ENCODE measurements at places on chromosomes 2 and 18.

- peak; percentile 20 for DNase-seq
Measured at GRCh38 chr18:22488554-22488953, 70.8 kb upstream of the CTAGE1 start.

GRCh38 chr2:105864262-105864661 lies 119.5 kb downstream of the NCK2 start:
- no peak for DNase-seq

DNA sequence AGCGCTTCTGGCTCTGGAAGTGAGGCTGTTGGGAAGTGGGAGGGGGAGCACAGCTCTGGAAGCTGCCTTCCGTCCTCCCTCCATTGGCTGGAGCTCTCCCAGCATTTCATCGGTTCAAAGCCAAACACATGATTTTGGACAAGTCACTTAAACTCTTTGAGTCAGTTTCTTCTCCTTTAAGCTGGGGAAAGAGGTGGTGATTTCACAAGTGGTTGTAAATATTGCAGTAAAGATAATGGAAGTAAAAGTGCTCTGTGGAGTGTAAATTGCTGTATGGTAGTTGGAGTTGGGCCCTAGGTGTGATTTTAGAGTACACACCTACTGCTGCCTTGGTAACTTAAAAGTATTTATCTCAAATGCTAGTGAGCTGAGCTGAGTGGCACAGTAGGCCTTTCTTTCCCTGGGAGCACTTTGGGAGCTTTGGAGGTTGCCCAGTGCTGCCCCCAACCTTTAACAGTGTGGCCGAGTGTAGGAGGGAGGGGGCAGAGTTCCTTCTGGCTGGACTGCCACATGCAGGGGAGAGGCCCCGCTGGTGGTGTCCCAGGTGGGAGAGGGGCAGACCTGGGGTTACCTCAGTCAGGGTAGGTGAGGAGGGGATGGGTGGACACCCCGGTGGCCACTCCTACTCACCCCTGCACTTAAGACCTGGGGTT lies 54.7 kb downstream of the ASAP2 start:
- DNase-seq, result no peak

DNA sequence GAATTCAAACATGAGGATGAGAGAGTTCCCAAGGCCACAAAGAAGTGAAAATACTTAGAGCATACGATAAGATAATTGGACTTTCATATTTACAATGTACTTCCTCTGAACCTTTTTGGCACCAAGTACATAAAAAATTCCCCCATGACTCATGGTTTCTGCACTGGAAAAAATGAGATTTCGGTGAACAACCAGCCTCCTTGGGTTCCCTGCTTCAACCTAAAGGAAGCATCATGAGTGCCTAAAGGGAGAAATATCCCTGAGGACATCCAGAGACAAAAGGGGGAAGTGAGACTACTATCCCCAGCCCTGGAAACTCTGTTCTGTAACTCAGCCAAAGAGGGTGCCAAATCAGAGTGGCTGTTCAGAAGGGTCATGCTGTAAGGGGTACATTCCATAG lies 562.7 kb upstream of the SLC39A10 start:
- no peak for DNase-seq

GRCh38 chr2:36516136-36516870 lies 81.7 kb downstream of the FEZ2 start:
- DNase-seq, result peak; percentile 56

DNA sequence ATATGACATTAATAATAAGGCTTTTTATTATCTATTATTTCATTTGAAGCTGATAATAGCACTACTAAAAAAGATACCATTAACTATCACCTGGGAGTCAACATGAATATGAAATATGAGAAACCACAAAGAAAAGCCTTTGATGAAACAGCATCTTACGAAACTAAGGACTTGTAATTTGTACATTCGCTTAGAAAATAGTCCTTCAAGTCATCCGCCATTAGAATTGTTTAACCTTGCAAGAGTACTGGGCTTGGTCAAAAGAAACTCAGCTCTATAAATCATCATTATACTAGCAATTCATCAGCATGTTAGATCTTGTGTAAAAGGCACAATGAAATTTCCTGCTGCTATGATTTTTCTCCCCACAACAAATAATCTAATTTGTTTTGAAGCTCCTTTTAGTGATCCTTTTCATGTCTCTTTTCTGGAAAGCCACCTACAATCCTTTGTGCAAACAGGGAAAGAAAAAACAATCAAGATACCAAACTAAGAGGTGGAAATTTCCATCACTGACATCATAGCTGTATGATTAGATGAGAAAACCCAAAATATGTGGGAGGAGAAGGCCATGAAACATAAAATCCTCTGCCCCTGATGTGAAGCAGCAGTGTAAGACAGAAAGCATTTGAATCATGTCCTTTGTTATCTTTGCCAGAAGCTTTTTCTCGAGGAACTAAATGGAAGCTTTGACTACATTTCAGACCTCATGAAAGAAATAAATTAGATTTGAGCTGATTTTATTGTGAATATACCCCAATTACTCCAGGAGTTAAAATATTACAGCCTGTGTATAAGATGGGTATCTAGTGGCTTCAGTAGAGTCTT lies 31.2 kb downstream of the SCN9A start:
- DNase-seq, result no peak

GRCh38 chr2:207531032-207531952 lies 1.5 kb downstream of the CREB1 start:
- no peak for DNase-seq

GRCh38 chr18:44342946-44343345 lies 337.7 kb upstream of the SETBP1 start:
- DNase-seq, result no peak

GRCh38 chr18:46297124-46297523 lies 192.9 kb downstream of the HAUS1 start:
- no peak for DNase-seq

GRCh38 chr2:48356701-48357325 lies 173.1 kb upstream of the STON1 start:
- DNase-seq, result no peak

DNA sequence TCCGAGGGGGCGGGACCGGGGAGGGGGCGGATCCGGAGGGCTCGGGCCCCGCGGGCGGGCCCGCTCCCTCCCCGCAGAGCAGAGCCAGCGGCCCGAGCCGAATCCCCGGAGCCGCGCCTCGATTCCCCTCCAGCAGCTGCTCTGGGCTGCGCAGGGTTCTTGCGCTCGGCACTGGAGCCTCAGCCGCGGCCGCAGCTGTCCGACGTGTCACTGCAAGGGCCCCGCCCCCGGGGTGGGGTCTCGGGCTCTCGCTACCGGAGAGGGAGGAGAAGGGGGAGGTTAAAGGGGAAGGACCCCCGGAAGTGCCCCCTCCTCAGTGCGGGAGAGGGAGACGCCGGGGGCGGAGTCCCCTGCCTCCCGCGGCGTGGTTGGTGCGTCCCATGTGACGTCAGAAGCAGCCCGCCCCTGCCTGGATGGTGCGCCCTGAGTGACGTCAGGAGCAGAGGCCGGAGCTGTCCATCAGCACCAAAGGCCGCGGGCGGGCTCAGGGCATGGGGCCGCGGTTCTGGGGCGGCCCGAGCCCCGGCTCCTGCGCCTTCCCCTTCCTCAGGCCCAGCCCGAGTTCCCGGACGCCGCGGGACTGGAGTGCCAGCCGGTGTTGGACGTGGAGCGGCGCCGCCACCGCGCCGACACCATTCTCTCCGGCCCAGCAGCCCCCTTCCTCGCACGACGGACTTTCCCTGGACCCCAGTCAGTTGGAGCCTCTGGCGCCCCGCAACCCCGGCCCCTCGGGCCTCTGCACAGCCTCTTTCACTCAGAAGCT lies at the start of the genes CHPF and TMEM198:
CHPF (minus strand) TSS at position 214 of the 763 bp plus-strand sequence. CDS start 271 bp downstream, outside the sequence.
TMEM198 (plus strand) TSS at position 433 of the 763 bp plus-strand sequence. CDS start 700 bp downstream, outside the sequence.
- DNase-seq, result peak; percentile 99

DNA sequence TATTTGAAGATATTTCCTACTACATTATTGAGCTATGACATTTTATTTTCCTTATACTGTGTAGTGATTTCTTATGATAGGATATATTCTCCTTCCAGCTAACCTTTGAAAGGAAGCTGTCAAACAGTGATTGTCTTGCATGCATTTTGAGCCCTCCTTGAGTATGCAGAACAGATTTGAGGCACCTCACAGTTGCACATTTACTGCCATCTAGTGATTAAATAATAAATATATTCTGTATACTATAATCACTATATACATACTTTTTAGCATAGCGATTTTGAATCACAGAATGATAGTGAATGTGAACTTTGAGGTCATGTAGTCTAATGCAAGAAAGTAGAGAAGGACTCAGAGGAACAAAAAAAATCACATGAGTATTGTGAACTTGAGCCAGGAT lies 268.4 kb upstream of the CDH19 start:
- no peak for DNase-seq

- DNase-seq, result no peak
Measured at GRCh38 chr2:205848601-205849000, 166.3 kb downstream of the NRP2 start.

DNA sequence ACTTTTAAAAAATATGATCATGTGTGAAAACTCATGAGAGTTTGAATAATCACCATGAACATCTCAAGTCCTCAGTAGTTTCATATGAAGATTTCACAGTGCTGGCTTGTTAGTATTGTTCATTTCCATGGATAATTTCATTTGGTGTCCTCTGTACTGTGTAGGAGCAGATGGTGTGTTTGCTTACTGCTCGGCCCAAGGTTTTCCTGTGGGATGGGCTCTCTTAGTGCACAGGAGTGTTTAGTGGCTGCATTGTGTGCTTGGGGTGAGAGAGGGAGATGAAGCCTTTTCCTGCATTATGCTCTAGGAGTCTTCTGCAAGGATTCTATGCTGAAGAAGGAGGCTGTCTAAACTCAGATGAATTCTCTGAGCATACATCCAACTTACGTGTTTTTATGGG lies 270.6 kb downstream of the SOCS6 start:
- DNase-seq, result no peak

DNA sequence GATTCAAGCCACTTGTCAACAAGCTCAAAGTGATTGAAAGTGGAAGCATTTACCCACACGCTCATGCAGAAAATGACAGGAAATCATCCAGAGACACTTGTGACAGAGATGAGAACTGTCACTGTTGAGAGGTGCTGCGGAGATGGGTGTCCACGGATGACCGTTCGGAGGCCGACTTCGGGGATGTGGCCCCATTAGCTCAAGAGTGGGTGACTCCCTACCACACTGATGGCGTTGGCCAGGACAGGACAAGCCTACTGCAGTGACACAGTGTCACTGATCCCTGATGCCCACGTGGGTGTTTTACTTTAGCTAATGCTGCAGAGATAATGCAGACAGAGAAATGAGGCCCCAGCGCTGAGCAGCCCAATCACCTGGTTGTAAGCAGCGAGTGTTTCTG lies 81.5 kb upstream of the YWHAQ start:
- no peak for DNase-seq

DNA sequence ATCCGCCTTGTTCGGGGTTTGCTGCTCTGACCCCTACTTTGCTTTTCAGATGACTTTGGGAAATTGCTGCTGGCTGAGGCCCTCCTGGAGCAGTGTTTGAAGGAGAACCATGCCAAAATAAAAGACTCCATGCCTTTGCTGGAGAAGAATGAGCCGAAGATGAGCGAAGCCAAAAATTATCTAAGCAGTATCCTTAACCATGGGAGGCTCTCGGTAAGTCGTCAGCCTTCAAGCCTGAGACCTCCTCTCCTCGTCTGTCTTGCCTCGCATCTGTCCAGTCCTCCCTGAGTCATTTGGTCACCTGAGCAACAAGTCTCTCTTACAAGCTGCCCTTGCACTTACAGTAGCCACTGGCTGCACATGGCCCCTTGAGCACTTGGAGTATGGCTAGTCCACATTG lies 34.7 kb upstream of the MCFD2 start:
- no peak for DNase-seq

DNA sequence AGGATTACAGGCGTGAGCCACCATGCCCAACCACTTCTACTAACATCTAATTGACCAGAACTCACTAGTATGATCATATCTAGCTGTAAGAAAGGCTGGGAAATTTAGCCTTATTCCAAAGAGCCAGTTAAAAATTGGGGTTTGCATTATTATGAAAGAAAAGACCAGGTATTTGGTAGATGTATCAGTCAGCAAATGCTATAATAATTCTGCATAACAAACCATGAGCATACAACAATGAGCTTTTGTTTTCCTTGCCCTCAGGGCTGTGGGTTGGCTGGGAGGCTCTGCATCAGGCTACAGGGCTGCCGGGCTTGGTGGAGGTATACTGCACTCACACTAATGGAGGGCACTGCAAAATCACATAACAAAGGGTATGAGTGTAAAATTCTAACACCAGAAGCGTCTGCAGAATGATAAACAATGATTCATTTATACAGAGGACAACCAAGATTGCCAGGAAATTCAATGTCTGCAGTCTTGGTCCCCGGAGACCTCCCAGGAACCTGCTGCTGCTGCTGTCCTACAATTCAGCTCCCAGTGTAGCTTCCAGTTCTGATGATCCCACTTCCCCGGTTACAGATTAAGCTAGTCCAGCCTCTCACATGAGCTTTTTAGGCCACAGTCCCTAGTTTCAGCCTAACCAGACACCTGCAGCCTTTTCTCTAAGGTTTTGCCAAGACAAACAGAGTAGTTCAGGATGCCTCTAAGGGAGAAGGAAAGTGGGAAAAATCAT lies 32.2 kb upstream of the ST3GAL5 start:
- DNase-seq, result no peak

- no peak for DNase-seq
Measured at GRCh38 chr2:38922389-38922788, 32.7 kb downstream of the ARHGEF33 start.

- no peak for DNase-seq
Measured at GRCh38 chr18:48892146-48892855, 58.5 kb downstream of the SMAD7 start.

DNA sequence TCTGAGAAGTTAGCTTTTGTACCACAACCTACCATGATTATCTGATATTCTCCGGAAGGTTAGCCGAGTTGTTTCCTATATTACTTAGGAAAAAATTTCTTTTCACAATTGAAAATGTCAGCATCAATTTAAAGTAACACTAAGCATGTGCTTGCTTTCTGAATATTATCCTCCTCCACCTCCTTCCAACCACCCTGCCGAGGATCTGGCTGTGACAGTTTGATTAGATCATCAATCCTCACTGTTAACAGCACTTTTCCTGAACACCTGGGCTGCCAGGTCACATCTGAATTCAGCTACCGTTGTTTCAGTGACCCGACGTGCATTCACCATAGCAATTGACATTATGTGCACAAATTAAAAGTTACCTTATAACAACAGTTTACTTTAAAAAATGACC lies 207.0 kb downstream of the ZNF407 start:
- DNase-seq, result no peak

DNA sequence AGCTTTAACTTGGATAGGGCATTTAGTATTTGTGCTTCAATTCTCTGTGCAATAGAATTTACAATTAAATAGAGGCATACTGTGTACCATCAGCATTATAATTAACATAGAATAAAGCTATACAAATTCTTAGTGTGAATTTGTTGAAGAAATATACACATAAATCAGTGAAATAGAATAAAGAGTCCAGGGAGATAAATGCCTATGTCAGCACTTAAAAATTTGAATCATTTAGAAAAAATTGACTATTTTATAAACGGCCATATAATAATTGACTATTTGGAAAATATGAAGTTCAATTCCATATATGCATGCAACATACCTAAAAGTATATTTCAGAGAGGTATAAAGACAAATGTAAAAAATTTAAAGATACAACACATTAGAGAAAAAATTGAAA lies 348.7 kb downstream of the NR4A2 start:
- no peak for DNase-seq
